Panc1 (cell line): ENCODE measurements at places on chromosomes 6 and 20. TPM values are rescaled to one million over a fixed set of nuclear protein-coding genes. Genes with fewer than 3 reads are reported as not detected.

DNA sequence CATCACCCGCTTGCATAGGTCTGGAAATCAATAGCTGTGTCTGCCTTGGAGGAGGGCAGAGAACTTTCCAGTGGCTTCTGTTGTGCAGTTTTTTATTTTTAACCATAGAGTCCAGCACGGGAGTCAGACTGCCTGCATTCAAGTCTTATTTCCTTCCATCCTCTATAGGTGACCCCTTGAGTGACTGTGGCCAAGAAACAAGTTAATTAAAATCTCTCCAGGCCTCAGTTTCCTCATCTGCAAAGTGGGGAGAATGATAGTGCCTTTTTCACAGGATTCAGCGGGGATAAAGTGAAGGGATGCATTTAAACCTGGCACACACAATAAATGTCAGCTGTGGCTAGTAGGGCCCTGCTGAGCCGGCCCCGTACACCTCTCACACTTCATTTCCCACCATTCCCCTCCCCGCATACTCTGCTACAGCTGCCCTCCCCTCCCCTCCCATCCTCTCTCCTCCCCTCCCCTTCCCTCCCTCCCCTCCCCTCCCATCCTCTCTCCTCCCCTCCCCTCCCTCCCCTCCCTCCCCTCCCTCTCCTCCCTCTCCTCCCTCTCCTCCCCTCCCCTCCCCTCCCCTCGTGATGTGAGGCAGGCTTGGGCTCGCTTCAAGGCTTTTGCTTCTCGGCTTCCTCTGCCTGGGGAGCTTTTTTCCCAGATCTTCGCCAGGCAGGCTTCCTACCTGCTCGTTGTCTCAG lies 150.5 kb downstream of the TFAP2C start:
- no peaks in the 10 kb centered on the region for H3K36me3 ChIP-seq
- peak overlapping the region; percentile 69; the same call in 1 of the 2 replicates for H3K27ac ChIP-seq
- peaks cover 28% of the 10 kb centered on the region for H3K4me1 ChIP-seq
- no peak overlapping the region for H3K4me3 ChIP-seq
- DNase-seq, result no peak

- H3K4me1 ChIP-seq, result no peaks in the 10 kb centered on the region
- H3K36me3 ChIP-seq, result no peaks in the 10 kb centered on the region
- no peak for DNase-seq
- H3K27ac ChIP-seq, result no peak overlapping the region
- no peak overlapping the region for H3K4me3 ChIP-seq
These were observed 291.6 kb upstream of the ECI2 start for GRCh38 chr6:4426968-4427367.

The SNRNP48 gene
- total RNA-seq, result 10.7 TPM

GRCh38 chr6:24571361-24571760 lies 74.6 kb downstream of the KIAA0319 start:
- DNase-seq, result no peak
- no peaks in the 10 kb centered on the region for H3K4me1 ChIP-seq

GRCh38 chr6:170227521-170227983 lies 63.3 kb downstream of the DLL1 start:
- no peak overlapping the region for H3K27ac ChIP-seq
- no peak for DNase-seq
- no peak overlapping the region for H3K4me3 ChIP-seq
- H3K4me1 ChIP-seq, result no peaks in the 10 kb centered on the region; the same call in 1 of the 2 replicates
- H3K36me3 ChIP-seq, result no peaks in the 10 kb centered on the region

DNA sequence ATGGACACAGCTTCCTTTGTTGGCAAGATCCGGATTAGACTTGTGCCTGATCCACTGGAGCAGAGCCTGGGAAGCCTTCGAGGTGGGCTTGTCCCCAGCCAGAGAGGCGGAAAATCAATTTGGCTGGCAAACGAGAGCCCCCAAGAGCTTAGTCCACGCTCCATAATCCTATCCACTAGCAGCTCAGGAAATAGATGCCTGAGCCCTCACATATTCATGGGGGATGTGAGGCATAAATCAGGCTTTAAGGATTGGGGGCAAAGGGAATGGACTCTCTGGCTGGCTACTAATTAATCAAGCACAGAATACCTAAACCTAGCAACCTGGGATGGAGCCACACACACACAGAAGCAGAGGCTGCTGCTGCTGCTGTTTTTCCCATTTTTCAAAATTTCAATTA lies 137.9 kb downstream of the PKHD1 start:
- H3K36me3 ChIP-seq, result no peaks in the 10 kb centered on the region
- H3K27ac ChIP-seq, result no peak overlapping the region
- H3K4me3 ChIP-seq, result no peak overlapping the region
